ENCODE measurements at places on chromosomes 11 and 22.
A peak's percentile ranks its signal among the peaks of the same experiment; 100 is the strongest.

- DNase-seq: no peak
These were observed 17.4 kb upstream of the NAP1L4 start for GRCh38 chr11:3009481-3009880.

GRCh38 chr11:107785401-107785800 lies 73.2 kb downstream of the SLC35F2 start:
- DNase-seq: peak; percentile 14

GRCh38 chr22:39722501-39722900 lies 151.9 kb downstream of the CACNA1I start:
- no peak for DNase-seq

DNA sequence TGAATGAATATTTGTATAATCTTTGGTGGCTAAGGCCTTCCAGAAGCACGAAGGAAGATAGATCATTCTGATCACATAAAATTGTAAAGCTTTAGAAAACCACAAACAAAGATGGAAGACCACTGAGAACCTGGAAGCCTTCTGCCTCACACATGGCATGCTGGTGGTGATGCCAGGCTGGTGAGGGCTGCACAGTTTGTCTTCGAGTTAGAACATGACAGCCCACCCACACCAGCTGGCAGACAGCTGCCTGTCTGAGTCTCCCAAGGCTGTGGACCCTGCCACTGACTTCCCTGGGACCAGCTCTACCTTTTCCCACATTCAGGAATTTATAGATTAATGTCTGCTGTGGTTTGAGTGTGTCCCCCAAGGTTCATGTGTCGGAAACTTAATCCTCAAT lies 48.8 kb upstream of the B3GAT1 start:
- no peak for DNase-seq

GRCh38 chr11:134532921-134533421 lies 120.9 kb upstream of the B3GAT1 start:
- no peak for DNase-seq
